ENCODE measurements at places on chromosomes 7 and 10. TPM values are rescaled to one million over a fixed set of nuclear protein-coding genes. Genes with fewer than 3 reads are reported as not detected.

DNA sequence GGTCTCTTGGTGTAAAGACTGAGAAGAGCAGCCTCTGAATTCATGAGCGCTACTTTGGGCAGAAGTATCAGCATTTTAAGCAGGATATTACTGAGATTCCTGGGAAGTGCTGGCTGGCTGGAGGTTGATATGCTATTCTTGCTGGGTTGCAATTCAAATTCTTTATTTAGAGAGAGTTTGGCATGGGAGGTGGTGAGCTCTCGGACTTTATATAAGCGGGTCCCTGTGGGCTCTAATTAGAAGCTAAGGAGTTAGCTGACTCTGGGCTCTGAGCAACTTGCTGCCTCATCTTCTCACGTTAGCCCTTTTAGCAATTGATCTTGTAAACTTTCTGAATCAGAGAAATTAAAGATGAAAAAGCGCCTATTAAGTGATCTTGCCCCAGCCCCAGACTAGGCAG is 430.9 kb downstream of the SORCS3 start:
- no peak overlapping the region for H3K4me3 ChIP-seq
- H3K36me3 ChIP-seq, result no peaks in the 10 kb centered on the region
- DNase-seq, result no peak
- peaks cover 5% of the 10 kb centered on the region for H3K27me3 ChIP-seq

GRCh38 chr10:1404323-1405260 is 332.7 kb downstream of the ADARB2 start:
- peaks cover 6% of the 10 kb centered on the region for H3K4me1 ChIP-seq
- peaks cover 28% of the 10 kb centered on the region for H3K27me3 ChIP-seq
- no peak overlapping the region for H3K4me3 ChIP-seq
- H3K36me3 ChIP-seq, result peaks cover 2% of the 10 kb centered on the region
- no peak overlapping the region for H3K27ac ChIP-seq

GRCh38 chr7:84811362-84811761 is 375.5 kb downstream of the SEMA3D start:
- no peak overlapping the region for H3K4me3 ChIP-seq
- H3K36me3 ChIP-seq, result no peaks in the 10 kb centered on the region
- no peak for DNase-seq
- H3K4me1 ChIP-seq, result no peaks in the 10 kb centered on the region
- no peaks in the 10 kb centered on the region for H3K27me3 ChIP-seq
- no peak overlapping the region for H3K27ac ChIP-seq

DNA sequence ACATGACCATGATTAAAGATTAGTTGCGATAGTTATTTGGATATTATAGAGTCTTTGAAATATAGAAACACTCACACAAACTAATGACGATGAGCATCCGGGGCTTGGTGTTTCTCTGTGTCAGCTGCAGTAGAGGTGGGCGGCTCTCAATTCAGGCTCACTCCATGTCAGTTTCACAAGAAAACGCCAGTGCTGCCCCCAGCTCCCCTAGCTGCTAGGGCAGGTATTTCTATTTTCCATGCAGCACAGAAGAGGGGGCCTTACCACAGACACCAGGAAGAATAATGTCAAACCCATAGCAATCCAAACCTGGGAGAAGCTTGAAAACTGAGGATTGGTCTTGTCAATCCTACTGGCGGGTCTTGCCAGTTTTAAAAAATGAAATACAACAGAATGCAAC is 197.1 kb downstream of the PHTF2 start:
- H3K4me1 ChIP-seq, result no peaks in the 10 kb centered on the region
- no peaks in the 10 kb centered on the region for H3K36me3 ChIP-seq
- no peak overlapping the region for H3K27ac ChIP-seq
- H3K4me3 ChIP-seq, result no peak overlapping the region
- DNase-seq, result no peak

GRCh38 chr7:126449611-126450268 is 803.0 kb downstream of the GRM8 start:
- peaks cover 15% of the 10 kb centered on the region for H3K4me1 ChIP-seq
- H3K27ac ChIP-seq, result no peak overlapping the region
- H3K4me3 ChIP-seq, result no peak overlapping the region

GRCh38 chr10:117609095-117609795 is 66.7 kb downstream of the EMX2 start:
- H3K4me1 ChIP-seq, result peaks cover 24% of the 10 kb centered on the region
- peak overlapping the region; percentile 48 for H3K4me3 ChIP-seq
- H3K27me3 ChIP-seq, result peaks cover 74% of the 10 kb centered on the region
- DNase-seq, result peak; percentile 27

- no peaks in the 10 kb centered on the region for H3K27me3 ChIP-seq
- no peak overlapping the region for H3K4me3 ChIP-seq
- no peak for DNase-seq
- H3K27ac ChIP-seq, result no peak overlapping the region
- no peaks in the 10 kb centered on the region for H3K4me1 ChIP-seq
- H3K36me3 ChIP-seq, result peaks cover 13% of the 10 kb centered on the region
Measured at GRCh38 chr7:138433583-138434443, 26.2 kb upstream of the TRIM24 start.

DNA sequence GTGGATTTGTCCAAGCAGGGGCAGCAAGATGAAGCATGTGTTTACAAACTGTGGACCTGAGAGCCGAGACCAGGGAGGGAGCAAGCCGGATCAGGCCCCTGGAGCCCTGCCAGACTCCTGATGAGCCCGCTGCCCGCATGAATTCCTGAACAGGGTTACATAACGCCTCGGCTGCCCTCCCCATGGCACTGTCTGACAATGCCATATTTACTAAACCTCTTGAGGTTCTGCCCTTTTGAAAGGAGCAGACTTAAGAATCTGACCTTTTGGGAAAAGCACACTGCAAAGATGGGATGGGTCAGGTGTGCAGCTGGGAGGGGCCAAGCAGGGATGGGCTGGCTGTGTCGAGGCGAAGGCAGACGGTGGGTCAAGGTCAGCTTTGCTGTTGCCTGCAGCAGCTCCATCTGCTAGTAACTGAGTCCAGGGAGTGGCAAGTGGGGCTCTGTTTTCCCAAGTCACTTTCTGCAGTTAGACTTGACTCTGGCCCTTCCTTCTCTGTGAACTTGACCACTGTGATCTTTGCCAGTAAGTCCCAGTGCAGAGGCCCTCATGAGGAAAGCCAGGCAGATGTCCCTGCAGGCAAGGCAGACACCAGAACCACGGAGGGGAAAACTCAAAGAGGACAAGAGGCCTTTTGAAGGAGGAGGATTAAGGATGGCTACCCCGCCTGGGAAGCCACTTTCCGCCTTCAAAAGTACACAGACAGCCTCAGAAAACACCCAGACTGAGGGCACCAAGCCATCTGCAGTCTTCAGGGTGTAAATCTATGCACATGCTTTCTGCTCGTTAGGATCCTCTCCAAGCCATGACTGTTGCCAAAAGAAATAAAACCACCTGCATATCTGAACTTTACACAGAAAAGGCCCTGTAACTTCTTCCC is 175.8 kb downstream of the TNS3 start:
- peaks cover 24% of the 10 kb centered on the region for H3K36me3 ChIP-seq
- no peak for DNase-seq
- H3K4me3 ChIP-seq, result no peak overlapping the region
- H3K27ac ChIP-seq, result peak overlapping the region; percentile 54
- H3K4me1 ChIP-seq, result peaks cover 10% of the 10 kb centered on the region

- no peak for DNase-seq
- no peaks in the 10 kb centered on the region for H3K27me3 ChIP-seq
- no peak overlapping the region for H3K4me3 ChIP-seq
- H3K4me1 ChIP-seq, result peaks cover 17% of the 10 kb centered on the region
- H3K36me3 ChIP-seq, result no peaks in the 10 kb centered on the region
Measured at GRCh38 chr7:69780379-69780778, 182.1 kb downstream of the AUTS2 start.

DNA sequence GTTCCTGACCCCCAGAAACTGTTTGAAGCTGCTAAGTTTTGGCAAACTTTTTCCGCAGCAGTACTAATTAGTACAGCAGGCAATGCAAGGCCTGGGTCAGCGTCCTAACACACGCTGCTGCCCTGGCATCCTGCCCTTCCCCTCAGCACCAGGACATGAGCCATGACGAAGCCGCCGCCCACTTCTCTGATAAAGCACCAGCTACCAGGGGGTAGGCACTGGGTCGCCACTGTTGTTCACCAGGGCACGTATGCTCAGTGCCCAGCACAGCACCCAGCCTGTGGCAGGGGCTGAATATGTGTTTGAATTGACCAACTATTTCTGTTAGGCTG is 59.5 kb downstream of the CHST15 start:
- no peaks in the 10 kb centered on the region for H3K36me3 ChIP-seq
- no peaks in the 10 kb centered on the region for H3K27me3 ChIP-seq
- H3K4me3 ChIP-seq, result no peak overlapping the region

DNA sequence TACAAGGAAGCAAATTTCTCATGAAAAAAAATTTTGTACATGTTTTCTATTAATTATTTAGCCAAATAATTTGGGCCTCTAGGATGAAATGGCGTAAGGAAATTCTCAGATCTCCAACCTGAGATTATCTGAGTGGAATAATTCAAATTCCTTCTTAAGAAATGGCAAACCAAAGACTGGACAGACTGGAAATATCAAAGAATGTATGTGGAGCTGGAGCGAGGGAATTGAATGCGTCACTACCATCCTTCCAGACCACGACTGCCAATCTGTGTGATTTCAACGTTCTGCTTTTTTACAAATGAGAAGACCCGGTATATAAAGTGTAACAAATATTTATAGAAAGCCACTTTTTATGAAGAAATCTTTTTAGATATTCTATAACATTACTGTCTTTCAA is 12.4 kb upstream of the BLNK start:
- H3K27ac ChIP-seq, result no peak overlapping the region
- no peaks in the 10 kb centered on the region for H3K27me3 ChIP-seq
- H3K36me3 ChIP-seq, result no peaks in the 10 kb centered on the region
- no peak overlapping the region for H3K4me3 ChIP-seq
- H3K4me1 ChIP-seq, result peaks cover 12% of the 10 kb centered on the region

- H3K36me3 ChIP-seq, result no peaks in the 10 kb centered on the region
- H3K4me3 ChIP-seq, result no peak overlapping the region
- H3K4me1 ChIP-seq, result no peaks in the 10 kb centered on the region
- no peak for DNase-seq
Measured at GRCh38 chr7:43850348-43851116, 18.8 kb downstream of the MRPS24 start.

DNA sequence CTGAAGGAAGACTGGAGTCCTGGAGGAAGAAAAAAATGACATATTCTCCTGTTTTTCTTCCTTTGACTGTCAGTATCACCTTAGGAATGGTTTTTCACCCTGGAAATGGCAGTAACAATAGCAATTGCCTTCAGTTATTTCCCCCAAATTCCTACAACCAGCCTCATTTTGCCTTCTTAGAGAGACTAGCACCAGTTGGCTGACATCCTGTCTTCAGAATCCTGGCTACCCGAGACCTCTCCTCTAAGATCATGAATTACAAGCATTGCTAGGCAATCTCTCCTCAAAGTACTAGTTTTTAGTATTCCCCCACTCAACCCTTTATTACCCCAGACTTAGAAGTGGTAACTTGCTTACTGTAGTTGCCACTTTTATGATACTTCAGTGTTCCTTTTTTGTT is 53.4 kb downstream of the TAS2R16 start:
- H3K4me1 ChIP-seq, result peaks cover 2% of the 10 kb centered on the region
- H3K4me3 ChIP-seq, result no peak overlapping the region
- DNase-seq, result no peak
- H3K27ac ChIP-seq, result no peak overlapping the region

- H3K4me1 ChIP-seq, result no peaks in the 10 kb centered on the region
- H3K27me3 ChIP-seq, result no peaks in the 10 kb centered on the region
- no peak overlapping the region for H3K4me3 ChIP-seq
Measured at GRCh38 chr10:62748386-62748785, 56.1 kb upstream of the ADO start.

DNA sequence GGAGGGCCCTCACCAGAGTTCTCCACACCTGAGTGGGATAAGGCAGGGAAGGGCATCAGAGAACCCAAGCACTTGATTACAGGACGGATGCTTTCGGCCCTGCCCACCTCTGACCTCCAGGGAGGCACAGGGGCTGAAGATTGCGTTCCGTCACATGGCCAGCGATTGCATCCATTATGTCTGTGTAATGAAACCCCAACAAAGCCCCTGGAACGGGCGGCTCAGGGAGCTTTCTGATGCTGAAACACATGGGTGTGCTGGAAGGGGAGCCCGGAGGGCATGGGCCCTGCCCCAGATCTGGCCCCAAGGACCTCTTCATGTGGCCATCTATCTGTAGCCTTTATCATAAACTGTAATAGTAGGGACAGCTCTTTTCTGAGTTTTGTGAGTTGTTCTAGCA is 117.2 kb downstream of the PTPN20 start:
- no peaks in the 10 kb centered on the region for H3K36me3 ChIP-seq
- H3K4me3 ChIP-seq, result no peak overlapping the region
- no peak overlapping the region for H3K27ac ChIP-seq

- H3K4me3 ChIP-seq, result no peak overlapping the region
- no peak for DNase-seq
- H3K27ac ChIP-seq, result no peak overlapping the region
Measured at GRCh38 chr7:10015687-10016086, 958.0 kb upstream of the PHF14 start.

NME8 gene
- total RNA-seq, result 0.67 TPM

PLXDC2 gene
- 38.5 TPM for total RNA-seq

CRHR2 gene
- total RNA-seq, result not detected

IQCE gene
- 33.5 TPM for total RNA-seq

LIPJ gene
- total RNA-seq, result not detected

GPER1 gene
- 0.64 TPM for total RNA-seq

UCN3 gene
- total RNA-seq, result 1.3 TPM

CRTAC1 gene
- total RNA-seq, result 4.6 TPM

FAM20C gene
- 32.9 TPM for total RNA-seq

DGKB gene
- total RNA-seq, result 0.74 TPM

FAM25A gene
- not detected for total RNA-seq

PBLD gene
- 11.1 TPM for total RNA-seq
